NCI-H524 treated with DMSO at 0.1 percent for 48 hours (cell line): ENCODE measurements at places on chromosomes 7 and 10.

DNA sequence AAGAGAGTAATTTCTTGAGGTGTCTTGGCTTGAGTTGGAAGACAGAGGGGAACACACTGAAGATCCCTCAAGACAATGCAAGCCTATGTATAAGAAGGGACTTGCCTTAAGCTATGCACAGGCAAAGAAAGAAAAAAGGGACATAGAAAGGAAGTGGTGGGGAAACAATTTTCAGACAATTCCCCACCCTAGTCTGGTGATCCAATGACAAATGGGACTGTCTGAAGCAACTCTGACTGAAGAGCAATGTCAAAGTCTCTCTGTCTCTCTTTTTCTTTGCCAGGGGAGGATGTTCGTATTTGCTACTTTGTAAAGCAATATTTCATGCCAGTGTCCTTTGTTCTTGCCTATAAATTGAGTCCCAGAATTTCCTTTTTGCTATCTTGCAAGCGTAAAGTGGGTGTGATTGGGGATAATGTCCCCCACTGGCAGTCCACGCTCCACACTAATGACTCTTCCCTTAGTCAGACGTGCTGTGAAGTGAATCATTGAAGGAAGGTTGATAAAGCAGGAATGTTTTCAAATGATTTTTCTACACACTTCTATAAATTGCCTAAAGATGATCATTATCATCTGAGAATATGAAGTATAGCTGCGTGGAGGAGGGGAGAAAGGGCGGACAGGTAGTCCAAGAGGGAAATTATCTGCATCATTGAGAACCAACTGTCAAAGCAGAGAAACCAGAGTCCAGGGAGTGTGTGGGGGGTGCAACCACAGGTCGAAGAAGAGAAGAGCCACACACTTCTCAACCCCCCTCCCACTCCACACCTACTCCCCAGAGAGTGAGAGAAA is 243.8 kb upstream of the ETV1 start:
- DNase-seq, result no peak

- DNase-seq, result no peak
These were observed 89.0 kb upstream of the PRPS1L1 start for GRCh38 chr7:18116661-18117060.

GRCh38 chr10:131817866-131818509 is 82.8 kb upstream of the PPP2R2D start:
- DNase-seq, result no peak

DNA sequence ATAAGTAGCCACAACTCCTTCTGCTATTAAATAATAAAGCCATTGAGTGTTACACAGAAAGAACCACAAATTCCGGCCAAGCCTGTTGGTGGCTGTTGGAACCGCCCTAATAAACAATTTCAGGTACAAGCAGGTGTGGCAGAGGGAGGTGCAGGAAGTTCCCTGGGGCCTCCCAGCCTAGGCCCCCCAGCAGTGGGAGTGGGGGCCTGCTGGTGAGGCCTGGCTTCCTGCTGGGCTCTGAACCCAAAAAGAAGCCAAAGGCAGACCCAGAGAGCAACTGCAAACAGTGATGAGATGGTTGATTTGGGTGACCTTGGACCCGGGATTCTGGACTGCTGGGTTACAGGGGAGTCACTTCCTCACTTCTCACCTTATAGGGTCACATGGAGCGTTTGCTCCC is 21.0 kb upstream of the LMTK2 start:
- no peak for DNase-seq

DNA sequence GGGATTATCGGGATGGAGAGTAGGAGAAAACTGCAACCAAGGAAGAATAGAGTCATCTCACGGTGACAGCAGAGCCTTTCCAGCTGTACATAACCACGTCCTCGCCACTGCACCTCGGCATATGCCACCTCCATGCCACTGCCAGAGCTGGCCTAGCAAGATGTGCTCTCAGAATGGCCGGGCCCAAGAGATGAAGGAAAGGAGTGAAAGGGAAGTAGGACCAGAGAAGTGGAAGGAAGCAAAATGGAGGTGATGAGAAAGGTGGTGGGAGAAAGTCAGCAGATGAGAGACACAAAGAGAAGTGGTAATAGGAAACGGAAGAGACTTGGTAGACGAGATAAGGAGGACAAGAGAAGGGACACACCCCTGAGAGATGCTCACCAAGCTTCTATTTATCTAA is 8.0 kb upstream of the CALU start:
- no peak for DNase-seq

- DNase-seq, result no peak
These were observed 71.8 kb downstream of the AFAP1L2 start for GRCh38 chr10:114332301-114333192.

- DNase-seq, result no peak
These were observed 204.4 kb downstream of the TPST1 start for GRCh38 chr7:66409493-66409892.

GRCh38 chr7:150507947-150508602 is 6.6 kb upstream of the GIMAP7 start:
- no peak for DNase-seq

DNA sequence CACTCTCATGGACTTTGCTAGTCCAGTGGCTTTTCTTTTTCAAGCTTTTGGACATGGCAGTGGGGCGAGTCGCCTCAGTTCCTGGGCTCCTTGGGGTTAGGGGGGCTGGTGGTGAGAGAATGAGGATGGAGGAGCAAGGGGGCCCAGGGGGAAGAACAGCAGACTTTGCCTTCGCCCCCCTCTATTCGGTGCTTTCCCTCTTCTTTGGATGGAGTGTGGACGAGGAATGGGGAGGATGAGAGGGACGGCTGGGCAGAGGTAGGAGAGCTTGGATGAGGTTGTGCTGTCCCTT is 255 bp downstream of the MAGI2 start:
- DNase-seq, result no peak

DNA sequence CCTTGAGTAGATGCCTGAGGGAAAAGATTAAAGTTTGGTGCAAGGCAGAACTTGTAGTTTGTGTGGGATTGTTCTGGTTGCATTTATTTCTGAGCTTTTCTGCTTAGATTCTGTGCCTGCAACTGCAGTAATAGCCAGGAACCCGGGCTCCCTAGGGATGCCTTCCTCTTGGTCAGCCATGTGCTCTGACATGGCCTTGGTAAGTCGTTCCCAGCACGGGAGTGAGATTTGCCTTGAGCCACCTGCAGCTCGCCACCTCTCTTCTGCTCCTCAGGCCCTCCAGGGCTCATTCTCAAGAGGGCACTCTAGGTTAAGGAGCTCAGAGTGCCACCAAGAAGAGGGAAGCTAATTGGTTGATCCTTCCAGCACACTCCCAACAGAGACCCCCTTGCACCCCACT is 350.6 kb upstream of the MKI67 start:
- DNase-seq, result peak; percentile 42

DNA sequence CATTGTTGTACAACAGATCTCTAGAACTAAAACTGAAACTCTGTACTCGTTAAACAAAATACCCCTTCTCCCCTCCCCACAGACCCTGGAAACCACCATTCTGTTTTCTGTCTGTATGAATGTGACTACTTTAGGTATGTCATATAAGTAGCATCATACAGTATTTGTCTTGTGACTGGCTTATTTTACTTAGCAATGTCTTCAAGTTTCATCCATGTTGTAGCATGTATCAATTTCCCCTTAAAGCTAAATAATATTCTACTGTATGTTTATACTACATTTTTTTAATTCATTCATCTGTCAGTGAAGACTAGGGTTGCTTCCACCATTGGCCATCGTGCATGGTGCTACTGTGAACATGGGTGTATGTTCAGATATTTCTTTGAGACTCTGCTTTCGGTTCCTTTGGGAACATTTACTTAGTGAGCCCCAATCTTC is 71.2 kb upstream of the RPA3 start:
- no peak for DNase-seq

DNA sequence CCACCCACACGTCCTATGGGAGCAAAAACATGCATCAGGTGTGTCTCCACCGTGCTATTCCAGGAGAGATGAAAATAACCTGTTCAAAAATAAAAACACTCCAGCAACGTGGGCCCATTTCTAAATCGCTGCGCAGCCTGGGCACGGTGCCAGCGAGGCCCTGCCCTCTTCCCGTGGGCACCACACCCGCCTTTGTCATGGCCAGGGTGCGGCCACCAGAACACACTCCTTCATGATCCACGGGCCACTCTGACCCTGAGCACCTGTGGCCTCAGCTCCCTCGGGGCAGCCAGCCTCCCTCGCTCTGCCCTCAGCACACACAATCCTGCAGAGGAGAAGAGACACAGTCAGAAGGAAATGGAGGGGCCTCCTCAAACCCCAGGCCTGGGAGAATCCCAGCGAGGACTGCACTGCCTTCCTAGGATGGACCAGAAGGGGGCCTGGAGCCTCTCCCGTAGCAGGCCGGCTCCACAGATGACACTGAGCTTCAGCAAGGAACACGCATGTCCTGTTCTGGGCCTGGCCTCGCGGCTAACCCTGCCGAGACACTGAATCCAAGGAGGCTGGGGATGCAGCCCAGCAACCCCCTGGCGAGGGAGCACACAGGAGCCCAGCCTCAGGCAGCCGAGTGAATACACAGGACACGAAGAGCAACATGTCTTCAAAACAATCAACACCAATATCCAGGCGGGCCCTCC is 169.0 kb downstream of the MAD1L1 start:
- DNase-seq, result no peak

GRCh38 chr7:444606-445005 is 75.0 kb downstream of the PDGFA start:
- DNase-seq, result no peak

- no peak for DNase-seq
These were observed 285.5 kb downstream of the TCF7L2 start for GRCh38 chr10:113235508-113235907.

DNA sequence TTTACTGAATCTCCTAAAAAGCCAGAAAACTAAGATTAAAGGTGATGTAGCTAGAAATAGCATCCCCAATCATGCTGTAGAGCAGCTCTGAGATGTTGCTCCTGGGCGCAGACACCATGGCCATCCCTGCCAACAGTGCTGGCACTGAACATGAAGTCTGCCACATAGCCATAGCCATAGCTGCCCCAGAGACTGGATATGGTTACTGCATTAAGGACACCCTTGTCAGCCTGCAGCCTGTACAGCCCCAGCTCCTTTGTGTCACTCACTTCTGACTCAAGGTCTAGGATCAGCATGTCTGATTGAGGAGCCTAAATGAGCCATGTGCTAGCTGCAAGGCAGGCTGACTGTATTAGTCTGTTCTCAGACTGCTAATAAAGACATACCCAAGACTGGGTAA is 284.6 kb downstream of the RPS24 start:
- DNase-seq, result no peak

- DNase-seq, result no peak
These were observed 119.3 kb downstream of the WDFY4 start for GRCh38 chr10:48803801-48804584.

DNA sequence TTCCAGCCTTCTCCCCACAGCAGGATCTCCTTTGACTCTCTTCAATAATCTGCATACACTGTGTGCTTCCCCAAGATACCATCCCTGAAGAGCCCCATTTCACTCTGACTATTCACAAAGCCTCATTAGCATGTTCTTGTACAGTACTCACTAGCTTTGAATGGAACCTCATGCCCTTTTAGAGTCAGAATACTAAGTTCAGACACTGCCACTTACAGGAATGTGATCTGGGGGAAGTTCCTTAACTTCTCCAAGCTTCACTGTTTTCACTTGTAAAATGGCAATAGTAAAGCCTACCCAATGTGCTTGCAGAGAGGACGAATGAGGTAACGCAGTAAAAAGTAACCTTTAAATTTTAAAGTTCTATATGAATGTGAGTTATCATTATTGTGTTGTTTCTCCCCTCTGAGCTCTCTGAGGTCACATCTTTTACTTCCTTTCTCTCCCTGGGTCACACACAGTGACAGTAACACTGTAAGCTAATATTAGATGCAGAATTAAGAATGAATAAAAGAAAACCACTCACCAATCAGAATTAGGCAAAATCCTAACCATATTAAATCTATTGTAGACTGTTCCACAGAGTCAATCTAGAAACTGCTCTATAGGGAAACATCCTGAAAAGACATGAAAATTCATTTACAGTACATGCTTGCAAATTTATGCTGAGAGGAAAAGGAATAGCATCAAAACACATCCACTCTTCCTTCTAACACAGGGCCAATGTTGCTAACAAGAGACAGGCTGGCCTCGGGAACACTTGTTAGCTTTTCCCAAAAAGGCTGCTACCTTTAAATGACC is 64.2 kb upstream of the IL6 start:
- no peak for DNase-seq

GRCh38 chr10:71805776-71806703 is 32.7 kb upstream of the VSIR start:
- DNase-seq, result no peak

- DNase-seq, result no peak
These were observed 51.2 kb upstream of the CARD11 start for GRCh38 chr7:3094701-3095445.

DNA sequence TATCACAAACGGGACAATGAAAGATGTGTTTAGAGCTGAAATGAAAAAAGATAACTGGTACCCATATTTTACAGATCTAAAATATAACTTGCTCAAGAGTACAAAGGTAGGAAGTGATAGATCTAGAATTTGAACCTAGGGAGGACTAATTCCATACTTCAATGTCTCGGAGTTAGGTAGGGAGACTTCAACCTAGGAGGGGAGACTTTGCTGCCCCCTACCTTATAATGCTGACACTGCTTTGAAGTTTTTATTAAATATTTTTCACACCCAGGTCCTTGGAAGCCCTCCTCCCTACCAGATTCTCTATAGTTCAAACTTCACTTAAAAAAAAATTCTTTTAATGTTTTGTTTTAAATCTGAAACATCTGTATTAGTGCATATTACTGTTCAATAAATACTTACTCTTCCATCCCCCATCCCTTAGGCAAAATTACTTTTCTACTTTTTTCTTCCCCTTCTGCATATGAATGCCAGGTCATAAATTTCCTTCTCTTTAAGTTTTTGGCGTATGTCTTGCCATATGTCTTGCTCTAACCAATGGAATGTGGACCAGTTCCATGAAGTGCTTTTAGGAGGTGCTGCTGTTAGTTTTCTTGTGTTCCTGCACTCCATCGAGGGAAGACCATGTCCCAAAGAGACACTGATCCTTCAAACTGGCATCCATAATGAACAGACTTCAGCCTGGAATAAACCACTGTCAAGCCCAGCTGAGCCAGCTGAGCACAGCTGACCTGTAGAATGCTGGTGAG is 57.8 kb downstream of the MICU1 start:
- DNase-seq, result no peak

- DNase-seq, result no peak
These were observed 1.2 kb upstream of the CHAT start for GRCh38 chr10:49612513-49613164.
